ENCODE measurements at places on chromosomes 4 and X.

GRCh38 chr4:119646347-119647071 lies 17.9 kb upstream of the PDE5A start:
- DNase-seq, result no peak

- no peak for DNase-seq
These were observed 58.9 kb upstream of the DKK2 start for GRCh38 chr4:107094976-107095375.

DNA sequence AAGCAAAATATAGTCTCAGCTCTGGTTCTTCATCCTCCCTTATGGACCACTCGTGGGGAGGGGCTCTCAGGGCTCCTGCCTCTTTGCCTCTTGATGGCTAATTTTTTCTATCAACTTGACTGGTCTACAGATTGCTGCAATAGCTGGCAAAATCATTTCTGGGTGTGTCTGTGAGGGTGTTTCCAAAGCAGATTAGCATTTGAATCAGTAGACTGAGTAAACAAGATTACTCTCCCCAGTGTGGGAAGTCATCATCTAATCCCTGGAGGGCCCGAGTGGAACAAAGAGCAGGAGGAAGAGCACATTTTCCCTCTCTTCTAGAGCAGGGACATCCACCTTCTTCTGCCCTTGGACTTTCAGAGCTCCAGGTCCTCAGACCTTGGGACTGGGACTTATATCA lies 153.5 kb downstream of the STK32B start:
- DNase-seq, result no peak

DNA sequence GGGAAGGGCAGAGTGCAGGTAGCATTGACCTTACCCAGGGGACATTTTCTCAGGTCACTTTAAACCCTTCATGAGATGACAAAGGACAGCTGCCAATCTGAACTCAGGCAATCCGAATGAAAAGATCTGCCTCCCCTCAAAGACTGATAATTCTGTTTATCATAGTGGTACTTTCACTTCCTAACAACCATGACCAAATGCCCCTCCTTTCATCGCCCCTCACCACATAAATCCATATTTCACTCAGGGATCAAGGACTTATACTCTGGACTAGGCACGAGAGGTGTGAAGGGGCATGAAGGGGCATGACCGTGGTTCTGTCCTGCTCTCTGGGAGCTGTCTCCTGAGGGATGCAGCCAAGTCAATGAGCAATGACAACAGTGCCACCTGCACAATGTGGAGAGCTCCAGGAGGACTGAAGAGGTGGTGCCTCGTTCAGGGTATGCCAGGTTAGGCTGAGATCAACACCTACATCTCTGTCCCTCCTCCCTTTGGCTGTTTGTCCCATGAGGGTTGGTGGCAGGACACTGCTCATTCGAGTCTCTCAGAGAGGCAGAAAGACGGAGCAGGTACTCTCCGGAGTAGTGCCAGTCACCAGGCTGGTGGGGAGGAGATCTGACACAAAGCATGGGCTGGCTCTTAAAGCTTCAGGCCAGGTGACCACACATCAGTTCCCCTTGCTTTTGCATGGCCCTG lies 12.5 kb downstream of the HS3ST1 start:
- DNase-seq, result no peak

- DNase-seq, result no peak
These were observed 106.2 kb downstream of the LNX1 start for GRCh38 chr4:53484911-53485657.

DNA sequence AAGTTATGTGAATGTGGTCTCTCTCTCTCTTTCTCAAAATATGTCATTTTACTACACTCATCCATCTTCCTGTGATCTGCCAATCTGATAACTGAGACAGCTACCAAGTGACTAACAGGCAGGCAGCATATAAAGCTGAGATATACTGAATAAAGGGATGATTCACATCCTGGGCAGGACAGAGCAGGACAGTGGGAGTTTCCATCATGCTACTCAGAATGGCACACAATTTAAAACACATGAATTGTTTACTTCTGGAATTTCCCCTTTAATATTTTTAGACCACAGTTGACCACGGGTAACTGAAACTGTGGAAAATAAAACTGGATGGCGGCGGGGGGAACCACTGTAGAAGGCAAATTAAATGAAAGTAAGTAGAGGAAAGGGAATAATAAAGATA lies 58.6 kb upstream of the DCTD start:
- no peak for DNase-seq

DNA sequence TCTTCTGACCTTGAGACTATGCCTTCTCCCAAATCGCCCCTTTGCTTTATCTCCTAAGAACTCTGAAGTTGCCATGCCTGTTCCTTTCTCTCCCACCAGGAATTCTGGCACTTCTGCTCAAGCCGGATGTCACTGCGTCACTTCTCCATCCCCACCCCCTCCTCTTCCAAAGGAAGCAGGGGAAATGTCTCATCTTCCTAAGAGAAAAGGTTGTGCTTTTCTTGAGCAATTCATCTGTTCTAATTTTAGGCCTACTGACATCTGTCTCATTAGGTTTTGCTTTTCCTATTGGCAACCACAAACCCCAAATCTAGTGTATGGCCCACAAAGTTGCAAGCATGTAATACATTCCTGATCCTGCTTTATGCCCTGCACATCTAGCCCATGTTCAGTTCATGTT lies 163.1 kb upstream of the PLAC1 start:
- DNase-seq, result no peak

- no peak for DNase-seq
These were observed 11.3 kb upstream of the CD38 start for GRCh38 chr4:15766821-15767220.

- no peak for DNase-seq
These were observed 194.9 kb downstream of the MGST2 start for GRCh38 chr4:139860435-139861024.

GRCh38 chr4:123554801-123555232 lies 158.2 kb downstream of the SPRY1 start:
- no peak for DNase-seq

DNA sequence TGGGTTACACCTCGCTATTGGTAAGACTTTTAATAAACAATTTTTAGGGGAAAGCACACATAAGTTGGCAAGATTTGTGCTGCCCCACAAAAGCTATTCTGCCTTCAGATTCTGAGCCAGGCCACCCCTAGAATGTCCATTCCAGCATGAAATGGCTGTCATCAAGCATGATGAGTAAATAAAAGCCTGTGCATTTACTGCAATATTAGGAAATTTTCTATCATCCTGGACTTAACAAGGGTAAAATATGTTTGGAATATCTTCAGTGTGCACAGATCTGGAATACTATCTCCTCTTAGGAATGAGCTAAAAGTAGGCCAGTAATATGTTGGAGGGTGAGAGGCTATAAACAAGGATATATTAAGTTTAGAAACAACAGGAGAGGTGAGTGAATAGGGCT lies 510.9 kb downstream of the ANKRD50 start:
- no peak for DNase-seq

GRCh38 chr4:183141997-183142396 lies 42.9 kb downstream of the WWC2 start:
- no peak for DNase-seq

DNA sequence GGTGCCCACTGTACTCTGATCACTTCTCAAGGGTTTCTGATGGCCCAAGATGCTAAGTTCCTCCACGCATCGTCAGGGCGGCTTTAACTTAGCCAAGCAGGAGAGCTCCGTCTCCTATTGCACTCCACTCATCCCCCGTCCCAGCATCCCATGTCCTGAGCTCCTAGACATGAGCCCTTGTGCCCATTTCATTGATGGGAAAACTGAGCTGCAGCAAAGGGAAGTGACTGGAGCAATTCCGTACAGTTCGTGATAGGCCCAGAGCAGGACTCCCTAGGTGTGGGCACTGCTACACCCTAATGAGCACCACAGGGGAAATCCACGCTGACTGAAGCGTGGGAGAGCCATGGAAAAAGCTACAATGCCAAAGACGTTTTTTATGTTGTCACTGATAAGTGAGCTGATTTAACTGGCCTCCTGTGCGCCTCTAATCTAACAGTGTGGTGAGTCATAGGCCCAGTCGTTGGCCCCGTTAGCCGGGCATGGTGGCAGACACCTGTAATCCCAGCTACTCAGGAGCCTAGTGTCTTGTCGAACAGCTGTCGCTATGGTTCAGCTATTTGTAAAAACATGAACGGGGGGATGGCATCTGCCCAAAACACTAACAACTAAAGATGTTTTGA lies 14.9 kb downstream of the NSDHL start:
- no peak for DNase-seq

GRCh38 chr4:113962719-113963265 lies 16.7 kb downstream of the ARSJ start:
- DNase-seq, result no peak

GRCh38 chrX:120457766-120458180 lies 11.3 kb downstream of the LAMP2 start:
- no peak for DNase-seq

DNA sequence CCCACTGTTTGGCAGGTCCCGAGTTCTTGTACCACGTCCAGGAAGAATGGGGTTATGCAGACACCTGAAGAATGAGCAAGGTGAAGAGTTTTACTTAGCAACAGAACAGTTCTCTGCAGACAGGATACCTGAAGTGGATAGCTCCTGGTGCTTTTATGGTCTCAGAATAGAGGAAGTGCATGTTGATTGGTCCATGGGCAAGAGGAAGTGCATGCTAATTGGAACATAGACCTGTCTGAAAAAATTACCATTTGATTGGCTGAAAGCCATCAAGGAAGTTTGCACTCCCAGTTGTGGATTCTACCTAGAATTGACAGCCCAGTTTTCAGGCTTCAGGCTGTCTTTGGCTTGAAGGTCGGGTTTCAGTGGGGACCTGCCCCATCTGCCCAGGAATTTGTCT lies 887.5 kb downstream of the FAT4 start:
- no peak for DNase-seq

DNA sequence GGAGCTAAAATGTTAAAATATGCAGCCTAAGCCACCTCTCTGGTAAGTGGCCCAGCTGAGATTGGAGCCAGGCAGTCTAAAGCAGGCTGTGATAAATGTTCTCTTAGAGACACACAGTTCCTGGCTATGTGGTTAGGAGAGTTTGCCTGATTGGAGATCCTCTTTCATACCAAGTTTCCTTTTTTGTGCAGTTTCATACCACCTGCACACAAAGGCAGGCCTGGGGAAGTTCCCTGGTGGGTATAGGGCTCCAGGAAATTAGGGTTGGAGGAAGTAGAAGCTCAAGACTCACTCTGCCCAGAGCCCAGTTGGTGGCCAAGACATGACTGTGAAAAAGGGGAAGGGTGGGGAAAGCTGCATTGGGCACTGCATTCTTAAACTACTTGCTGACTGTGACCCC lies 16.9 kb downstream of the CYBB start:
- no peak for DNase-seq

DNA sequence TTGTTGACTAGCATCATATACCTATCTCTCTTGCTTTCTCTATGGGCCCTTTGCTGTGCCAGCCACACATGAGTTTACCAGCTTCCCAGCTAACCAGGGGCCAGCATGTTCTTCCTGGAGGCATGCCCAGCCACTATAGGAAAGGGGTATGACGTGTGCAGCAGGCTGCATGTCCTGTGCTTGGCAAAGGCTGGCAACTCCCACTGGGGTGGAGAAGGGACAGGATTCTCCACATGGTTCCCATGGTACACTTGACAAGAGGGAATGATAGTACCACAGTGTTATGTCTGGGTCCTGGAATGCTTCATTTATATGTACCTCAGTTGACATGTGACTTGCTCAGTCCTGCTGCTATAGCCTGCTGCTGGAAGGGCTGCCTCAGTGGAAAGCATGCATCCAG lies 78.8 kb downstream of the TMEM164 start:
- DNase-seq, result no peak

DNA sequence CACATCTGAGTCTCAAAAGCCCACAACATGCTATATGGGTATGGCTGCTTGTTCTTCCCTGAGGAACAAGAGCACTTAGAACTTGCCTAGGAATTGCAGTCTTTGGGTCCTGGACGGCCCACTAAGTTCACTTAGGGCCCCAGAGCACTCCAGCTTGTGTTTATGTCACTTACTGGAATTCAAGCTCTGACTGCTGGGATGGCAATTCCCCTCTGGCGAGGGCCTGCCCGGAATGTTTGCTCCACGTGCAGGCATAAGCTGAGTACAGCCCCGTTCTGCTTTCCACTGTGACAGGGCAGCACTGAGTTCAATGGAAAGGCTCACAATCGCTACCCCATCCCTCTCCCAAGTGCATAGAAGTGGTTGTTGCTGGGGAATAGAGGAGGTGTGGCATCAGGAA lies 25.9 kb upstream of the RASSF6 start:
- no peak for DNase-seq

DNA sequence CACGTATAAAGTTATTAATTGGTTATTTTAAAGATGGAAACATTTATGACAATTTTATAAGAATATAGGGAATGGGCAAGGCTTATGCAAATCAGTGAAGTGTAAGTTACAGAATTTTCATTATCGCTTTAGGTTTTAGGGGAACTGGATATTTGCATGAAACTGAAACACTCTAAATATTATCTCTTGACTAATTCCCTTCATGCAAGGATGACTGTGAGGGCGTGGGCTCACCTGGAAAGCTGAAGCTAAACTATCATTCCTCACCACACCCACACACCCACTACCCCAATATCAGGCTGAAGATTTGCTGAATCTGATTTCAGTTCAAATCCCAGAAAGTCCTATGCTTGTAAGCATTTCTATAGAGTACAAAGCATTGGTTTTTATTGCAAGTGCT lies 81.7 kb upstream of the ARHGAP24 start:
- no peak for DNase-seq

- DNase-seq, result no peak
These were observed 168.0 kb downstream of the COX18 start for GRCh38 chr4:72901553-72901952.

DNA sequence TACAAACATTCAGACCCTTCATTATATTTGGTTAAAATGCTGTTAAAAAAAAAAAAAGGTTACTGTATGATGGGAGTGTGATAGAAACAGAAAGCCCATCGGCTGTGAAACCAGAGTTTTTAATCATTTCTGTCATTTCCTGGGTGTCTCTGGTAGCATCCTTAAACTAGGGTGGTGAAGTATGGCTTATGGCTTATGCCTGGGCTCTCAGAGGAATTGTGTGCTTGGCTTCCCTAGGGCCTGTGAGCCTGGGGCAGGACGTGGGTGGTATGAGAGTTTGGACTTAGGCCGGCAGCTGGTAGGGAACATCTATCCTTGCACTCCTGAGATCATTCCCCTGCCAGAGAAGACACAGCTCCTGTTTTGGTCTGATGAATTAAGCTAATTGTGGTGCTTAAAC lies 52.2 kb downstream of the DCUN1D4 start:
- no peak for DNase-seq

DNA sequence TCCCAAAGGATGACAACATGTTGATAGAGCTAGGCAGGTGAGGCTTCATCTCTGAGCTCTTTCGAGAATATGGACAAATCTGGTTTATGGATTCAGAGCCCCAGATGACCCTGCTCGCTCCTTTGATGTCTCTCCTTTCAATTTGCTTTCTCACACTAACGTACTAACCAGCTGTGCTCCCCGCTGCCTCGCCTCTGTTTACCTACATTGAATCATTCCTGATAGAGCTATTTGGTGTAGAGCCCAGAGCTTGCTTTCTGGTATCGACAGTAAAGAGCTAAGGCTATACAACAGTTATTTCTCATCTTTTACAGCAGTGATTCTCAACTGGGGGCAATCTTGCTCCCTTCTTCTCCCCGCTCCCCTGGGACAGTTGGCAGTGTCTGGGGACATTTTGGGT lies 8.9 kb upstream of the PHKA2 start:
- DNase-seq, result no peak

GRCh38 chr4:145496292-145496691 lies 14.6 kb downstream of the SMAD1 start:
- DNase-seq, result no peak

All from NCI-H510A (cell line).